Suppressor macrophage treated with lipopolysaccharide for 4 hours (primary cell): ENCODE measurements at places on chromosomes 5 and 9.

GRCh38 chr9:130946766-130947617, 7.9 kb upstream of the FIBCD1 start:
- no peak for DNase-seq

DNA sequence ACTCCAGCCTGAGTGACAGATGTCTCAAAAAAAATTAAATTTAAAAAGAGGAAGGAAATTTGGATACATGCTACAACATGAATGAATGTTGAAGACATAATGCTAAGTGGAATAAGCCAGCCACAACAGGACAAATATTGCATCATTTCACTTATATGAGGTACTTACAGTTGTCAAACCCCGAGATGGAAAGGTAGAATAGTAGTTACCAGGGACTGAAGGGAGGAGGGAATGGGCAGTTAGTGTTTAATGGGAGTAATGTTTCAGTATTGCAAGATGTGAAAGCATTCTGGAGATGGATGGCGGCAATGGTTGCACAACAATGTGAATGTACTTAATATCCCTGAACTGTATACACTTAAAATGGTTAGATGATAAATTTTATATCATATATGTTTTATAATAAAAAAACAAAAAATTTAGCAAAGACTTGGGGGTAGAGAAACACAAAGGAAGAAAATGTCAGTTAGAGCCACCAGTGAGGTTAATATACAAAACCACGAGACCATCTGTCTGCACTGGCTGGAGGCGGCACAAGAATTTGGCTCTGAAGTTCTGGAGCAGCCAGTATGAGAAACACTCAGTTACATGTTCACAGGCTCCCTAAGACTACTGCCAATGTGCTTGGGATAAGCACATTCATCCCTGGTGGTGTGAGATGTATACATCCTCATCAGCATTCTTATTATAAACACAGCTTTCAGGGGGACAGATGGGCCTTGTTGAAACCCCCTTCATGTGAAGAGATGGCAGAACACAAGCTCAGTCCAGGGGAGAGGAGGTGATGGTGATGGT, 37.0 kb upstream of the RPS23 start:
- no peak for DNase-seq

GRCh38 chr5:57488215-57488955, 5.8 kb upstream of the ACTBL2 start:
- no peak for DNase-seq

GRCh38 chr5:151288180-151288579, 15.4 kb downstream of the SLC36A3 start:
- no peak for DNase-seq

DNA sequence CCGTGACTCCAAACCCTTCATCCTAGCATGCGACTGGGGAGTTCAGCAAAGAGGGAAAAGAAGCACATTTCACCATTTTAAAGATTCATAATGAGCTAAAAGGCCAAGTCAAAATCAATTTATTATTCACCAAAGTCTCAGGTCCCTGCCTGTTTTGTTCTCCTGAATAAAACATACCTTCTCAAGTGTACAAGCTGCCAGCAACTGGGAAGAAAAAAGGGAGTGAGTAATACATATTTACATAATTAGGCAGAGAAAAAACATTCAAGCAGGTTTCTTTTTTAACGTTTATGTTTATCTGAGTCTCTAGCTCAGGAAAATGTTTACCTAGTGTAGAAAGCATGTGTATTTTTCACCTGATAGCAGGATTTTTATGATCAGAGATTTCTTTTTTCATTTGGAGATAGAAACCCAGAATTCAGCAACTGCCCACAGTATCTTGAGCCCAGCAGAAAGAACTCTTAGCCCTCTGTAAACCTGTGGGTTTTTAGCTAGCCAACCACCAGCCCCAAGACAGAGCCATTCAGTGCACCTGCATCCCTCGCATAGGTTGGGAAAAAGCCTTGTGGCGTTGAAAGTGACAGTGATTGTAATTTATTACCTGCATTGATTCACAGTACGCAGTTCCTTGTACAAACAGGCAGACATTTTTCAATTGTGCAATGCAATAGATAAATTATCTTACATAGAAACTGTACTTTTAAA, 117.9 kb upstream of the GRIA1 start:
- DNase-seq, result no peak

- no peak for DNase-seq
These were observed 6.5 kb downstream of the ADAMTS13 start for GRCh38 chr9:133428617-133429101.

GRCh38 chr5:53983568-53984460, 326.6 kb downstream of the ARL15 start:
- no peak for DNase-seq

- no peak for DNase-seq
These were observed 350.2 kb upstream of the PDE4D start for GRCh38 chr5:60243713-60244112.

- DNase-seq, result no peak
These were observed 16.5 kb downstream of the GOLM1 start for GRCh38 chr9:86082870-86083269.

GRCh38 chr5:54595721-54596120, 78.2 kb downstream of the SNX18 start:
- no peak for DNase-seq

DNA sequence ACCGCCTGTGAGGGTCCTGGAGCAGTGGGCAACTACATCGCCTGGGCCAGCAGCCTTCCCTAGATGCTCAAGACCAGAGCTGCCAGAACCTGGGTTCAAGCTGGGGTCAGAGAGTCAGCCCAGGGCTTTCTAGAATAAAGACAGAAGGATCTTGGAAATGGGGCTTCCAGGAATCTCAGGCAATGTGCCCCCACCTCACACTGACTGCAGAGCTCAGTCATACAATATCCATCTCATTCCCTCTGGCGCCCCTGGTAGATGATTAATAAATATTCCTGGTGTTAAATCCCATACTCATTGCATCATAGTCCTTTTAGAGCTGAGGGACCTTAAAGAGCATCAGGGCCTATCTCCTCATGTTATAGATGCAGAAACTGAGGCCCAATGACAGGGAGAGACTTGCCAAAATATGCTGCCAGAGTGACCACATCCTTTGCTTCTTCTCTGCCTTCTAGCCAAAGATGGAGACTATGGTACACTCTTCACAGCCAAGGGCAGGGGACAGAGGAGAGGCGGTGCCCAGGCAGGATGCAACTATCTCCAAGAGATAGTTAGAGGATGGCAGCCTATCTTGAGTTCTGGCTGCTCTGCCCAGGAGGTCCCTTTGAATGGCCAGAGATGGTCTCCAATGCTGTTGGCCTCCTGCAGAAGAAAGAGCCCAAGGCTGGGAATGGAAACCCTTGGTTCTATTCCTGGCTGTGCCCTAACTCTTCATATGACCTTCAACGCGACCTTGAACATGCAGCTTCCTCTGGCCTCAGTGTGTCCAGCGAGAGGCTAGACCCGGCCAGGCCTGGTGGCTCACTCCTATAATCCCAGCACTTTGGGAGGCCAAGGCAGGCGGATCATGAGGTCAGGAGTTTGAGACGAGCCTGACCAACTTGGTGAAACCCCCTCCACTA, 36.2 kb upstream of the IL17B start:
- DNase-seq, result no peak

DNA sequence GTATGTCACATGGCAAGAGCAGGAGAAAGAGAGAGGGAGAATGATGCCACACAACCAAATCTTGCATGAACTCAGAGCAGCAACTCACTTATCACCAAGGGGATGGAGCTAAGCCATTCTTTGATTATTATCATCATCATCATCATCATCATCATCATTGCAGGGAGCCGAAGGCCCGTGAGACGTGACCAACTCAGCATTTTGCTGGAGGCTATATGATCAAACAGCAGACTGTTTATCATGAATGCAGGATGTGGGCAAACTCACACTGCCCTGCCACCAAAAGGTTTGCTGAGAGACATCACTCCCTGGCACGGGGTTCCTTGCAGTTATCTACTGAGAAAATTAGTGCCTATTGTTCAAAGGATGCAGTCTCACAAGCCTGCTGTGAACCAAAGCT, 8.6 kb upstream of the ZNF169 start:
- no peak for DNase-seq

- no peak for DNase-seq
These were observed 259.9 kb downstream of the GADD45G start for GRCh38 chr9:89864731-89865130.

- DNase-seq, result no peak
These were observed 18.3 kb upstream of the SLC2A6 start for GRCh38 chr9:133496861-133497842.

DNA sequence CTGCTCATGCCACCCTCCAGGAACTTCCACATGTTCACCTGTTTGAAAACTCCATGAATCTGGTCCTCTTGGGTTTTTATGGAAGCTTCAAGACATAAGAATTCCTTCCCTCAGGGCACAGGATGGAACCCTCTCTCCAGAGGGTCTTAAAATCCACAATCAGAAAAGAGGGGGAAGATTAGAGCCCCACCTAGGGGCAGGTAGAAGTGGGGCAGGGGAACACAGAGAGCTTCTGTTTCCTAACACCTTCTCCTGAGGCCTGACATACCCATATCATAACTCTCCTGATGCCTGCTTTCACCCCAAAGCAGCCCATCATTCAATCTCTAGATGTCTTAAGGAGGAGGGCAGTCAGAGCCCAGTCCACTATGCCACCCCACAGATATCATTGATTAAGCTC, 1087.7 kb upstream of the ARRDC3 start:
- DNase-seq, result no peak

- no peak for DNase-seq
These were observed 78.0 kb downstream of the OTULIN start for GRCh38 chr5:14742498-14742897.

- DNase-seq, result no peak
These were observed 923.0 kb upstream of the SEMA6A start for GRCh38 chr5:117497601-117498000.

- DNase-seq, result no peak
These were observed 6.7 kb upstream of the PDE6A start for GRCh38 chr5:149951138-149951749.

DNA sequence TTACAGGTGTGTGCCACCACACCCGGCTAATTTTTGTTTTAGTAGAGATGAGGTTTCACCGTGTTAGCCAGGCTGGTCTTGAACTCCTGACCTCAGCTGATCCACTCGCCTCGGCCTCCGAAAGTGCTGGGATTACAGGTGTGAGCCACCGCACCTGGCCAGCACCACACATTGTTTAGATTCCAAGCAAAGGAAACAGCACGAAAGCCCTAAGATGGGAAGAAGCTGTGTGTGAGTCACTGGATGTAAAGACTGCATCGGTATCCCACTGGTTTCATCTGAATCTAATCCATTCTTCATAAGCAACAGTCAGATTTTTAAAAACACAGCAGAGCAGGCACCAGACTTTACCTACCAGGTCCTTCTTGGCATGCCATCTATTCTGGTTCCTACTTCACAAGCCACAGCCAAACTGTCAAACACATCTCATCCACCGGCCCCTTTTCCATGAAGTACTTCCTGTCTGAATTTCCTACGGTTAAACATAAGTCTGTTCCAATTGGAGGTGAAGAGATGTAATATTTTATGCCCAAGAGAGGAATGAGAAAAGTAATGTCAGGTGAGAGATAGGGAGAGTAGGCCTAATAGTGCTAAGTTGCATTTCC, 17.4 kb downstream of the UBTD2 start:
- DNase-seq, result no peak

- no peak for DNase-seq
These were observed 473.0 kb downstream of the CETN3 start for GRCh38 chr5:89936576-89936975.

DNA sequence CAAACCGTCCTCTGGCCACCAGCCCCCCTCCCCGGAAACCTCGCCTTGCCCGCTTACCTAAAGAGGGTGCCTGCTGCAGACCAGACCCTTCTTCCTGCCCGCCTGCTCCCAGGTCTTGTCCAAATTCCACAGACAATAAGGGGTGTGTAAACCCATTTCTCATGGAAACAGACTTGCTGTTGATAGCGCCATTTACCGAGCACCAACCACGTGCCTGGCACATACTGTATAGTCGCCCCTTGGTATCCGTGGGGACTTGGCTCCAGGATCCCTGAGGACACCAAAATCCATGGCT, 25.1 kb downstream of the CDHR2 start:
- no peak for DNase-seq

- DNase-seq, result no peak
These were observed 105.6 kb upstream of the TXNDC8 start for GRCh38 chr9:110443146-110443865.

- no peak for DNase-seq
These were observed 92.4 kb downstream of the ARHGAP26 start for GRCh38 chr5:142862594-142862993.

- no peak for DNase-seq
These were observed 257.5 kb upstream of the PANK3 start for GRCh38 chr5:168836603-168837231.

DNA sequence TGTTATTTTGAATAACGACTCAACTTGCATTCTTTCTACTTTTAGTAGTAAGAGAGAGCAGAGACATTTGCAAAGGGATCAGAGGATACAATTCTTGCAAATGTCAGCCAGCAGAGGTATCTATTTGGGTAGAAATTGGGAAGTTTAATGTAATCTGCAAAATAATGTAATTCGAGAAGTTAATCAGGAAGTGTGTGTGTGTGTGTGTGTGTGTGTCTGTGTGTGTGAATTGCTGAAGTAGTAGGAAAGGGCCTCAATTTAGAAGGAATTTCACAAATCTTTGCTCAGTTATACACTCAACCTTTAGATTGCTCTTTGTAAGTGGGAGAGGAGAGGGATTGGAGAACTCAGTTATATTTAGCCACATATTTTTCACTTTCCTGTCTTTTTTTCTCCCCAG, 11.0 kb upstream of the IFNA1 start:
- DNase-seq, result no peak

GRCh38 chr9:136605988-136606660, 56.6 kb upstream of the EGFL7 start:
- no peak for DNase-seq

DNA sequence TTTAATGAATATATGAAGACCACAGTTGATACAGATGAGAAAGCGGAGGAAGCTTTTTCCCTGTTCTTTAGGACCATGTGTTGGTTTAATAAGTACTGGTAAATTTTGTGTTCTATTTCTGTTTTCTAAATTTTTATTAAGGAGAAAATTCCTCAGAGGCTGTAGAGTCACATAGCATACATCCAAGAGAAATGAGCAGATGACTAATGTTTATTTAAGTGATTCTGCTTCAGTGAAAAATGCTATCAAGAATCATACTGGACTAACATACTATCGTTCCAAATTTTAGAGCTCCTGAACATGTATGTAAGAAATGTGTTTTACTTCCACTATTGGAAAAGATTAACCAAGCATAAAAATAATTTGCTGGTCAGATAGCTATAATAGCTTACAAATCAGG, 115.0 kb downstream of the KIAA1958 start:
- DNase-seq, result no peak
